Right hindlimb (tissue), 1 donor: ENCODE measurements at places on chromosomes 2 and 18.

DNA sequence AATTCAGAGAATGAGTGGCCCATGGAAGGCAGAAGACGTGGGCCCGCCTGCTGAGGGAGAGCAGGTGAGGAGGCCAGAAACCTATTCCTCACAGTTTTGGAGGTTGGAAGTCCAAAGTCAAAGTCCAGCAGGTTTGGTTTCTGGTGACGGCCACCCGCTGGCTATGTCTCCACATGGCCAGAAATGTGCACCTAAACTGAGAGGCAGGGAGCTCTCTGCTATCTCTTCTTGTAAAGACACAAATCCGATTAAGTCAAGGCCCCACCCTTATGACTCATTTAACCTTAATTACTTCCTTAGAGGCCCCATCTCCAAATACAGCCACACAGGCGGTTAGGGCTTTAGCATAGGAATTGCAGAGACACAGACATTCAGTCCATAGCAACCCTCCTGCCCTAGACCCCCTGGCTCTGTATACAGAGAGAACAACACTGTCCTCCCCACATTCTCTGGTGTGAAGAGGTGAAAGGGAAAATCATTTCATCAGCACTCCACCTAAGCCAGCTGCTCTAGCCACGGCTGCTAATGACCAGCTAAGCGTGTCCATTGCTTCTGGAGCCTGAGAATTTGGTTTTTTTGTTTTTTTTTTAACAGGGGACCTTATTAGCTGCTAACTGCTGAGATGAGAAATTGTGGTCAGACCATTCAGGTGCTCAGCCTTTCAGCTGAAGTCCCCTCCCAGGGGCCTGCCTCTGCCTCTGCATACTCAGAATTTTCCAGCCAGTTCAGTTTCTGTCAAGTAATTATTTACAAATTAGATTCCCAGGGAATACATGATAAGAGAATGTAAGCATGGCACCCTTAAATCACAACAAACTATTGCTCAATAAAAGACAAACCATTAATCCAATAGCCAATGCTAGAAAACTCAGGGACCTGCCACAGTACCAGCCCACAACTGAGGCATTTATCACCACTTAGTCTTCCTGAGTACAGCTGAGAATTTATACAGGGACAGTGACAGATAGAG, 368.7 kb upstream of the ID2 start:
- no peak for DNase-seq

GRCh38 chr2:11030909-11031308, 119.2 kb downstream of the KCNF1 start:
- no peak for DNase-seq

DNA sequence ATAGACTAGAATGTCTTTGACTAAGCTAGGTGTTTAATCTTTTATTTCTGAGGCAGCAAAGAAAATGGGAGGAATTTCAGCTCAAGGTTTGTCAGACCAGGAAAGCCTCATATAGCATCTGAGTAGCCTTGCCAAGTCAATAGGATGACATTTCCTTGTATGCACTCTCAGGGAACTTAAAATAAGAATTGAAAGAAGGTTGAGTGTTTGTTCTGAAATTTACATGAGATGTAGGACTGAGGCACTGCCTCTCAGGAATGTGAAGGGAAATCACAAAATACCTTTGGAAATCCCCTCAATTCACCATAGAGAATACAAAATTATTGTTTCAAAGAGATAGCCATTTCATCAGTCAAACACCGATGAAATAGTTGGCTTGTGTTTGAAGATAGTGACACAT, 392.0 kb upstream of the NRP2 start:
- no peak for DNase-seq

GRCh38 chr2:28956415-28956826, 24.7 kb upstream of the TOGARAM2 start:
- no peak for DNase-seq

GRCh38 chr2:30031184-30031583, 109.8 kb upstream of the ALK start:
- no peak for DNase-seq

- no peak for DNase-seq
Observed at GRCh38 chr18:49804096-49804495, 9.2 kb downstream of the ACAA2 start.

DNA sequence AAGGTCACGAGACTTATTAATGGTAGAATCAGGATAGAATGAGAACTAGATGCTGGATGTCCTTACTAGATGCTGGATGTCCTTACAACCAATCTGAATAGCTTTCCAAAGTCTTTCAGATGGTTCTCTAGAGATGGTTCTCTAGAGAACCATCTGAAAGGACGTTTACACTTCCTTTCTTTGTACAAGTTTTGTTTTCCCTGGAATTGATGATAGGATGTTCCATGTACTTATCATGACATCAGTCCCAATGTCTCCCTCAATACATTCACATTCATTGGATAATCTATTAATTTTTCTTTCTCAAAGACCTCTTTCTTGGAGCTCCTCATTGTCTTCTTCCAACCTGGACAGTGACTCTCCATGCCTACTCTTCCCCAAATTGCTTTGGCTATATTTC, 28.2 kb upstream of the RUFY4 start:
- no peak for DNase-seq

GRCh38 chr2:85234868-85235267, 92.9 kb downstream of the TGOLN2 start:
- DNase-seq: no peak

- DNase-seq: no peak
Observed at GRCh38 chr2:128548461-128548891, 229.8 kb upstream of the HS6ST1 start.

GRCh38 chr2:214800180-214800579, 9.3 kb downstream of the BARD1 start:
- no peak for DNase-seq

GRCh38 chr2:54936766-54937165, 113.5 kb downstream of the RTN4 start:
- no peak for DNase-seq

DNA sequence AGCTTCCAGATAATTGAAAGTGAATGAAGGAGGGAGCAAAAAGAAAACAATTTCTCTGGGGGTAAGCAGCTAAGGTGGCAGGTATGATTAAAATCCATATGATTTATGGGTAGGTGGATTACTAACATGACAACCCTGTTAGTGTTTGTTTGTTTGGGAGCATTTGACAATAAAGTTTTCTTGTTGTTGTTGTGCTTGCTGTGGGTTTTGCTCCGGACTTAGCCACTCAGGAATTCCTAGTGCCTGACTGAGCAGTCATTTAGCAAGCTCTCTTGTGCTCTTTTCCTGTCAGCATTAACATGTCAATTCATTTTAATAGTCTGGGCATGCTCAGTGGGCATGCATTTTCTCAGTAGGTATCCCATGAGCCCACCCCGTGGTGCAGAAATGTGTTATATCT, 674.8 kb upstream of the ZEB2 start:
- DNase-seq: no peak

GRCh38 chr2:46188041-46188716, 109.0 kb upstream of the EPAS1 start:
- no peak for DNase-seq

GRCh38 chr2:55995211-55995610, 71.6 kb upstream of the EFEMP1 start:
- DNase-seq: no peak

DNA sequence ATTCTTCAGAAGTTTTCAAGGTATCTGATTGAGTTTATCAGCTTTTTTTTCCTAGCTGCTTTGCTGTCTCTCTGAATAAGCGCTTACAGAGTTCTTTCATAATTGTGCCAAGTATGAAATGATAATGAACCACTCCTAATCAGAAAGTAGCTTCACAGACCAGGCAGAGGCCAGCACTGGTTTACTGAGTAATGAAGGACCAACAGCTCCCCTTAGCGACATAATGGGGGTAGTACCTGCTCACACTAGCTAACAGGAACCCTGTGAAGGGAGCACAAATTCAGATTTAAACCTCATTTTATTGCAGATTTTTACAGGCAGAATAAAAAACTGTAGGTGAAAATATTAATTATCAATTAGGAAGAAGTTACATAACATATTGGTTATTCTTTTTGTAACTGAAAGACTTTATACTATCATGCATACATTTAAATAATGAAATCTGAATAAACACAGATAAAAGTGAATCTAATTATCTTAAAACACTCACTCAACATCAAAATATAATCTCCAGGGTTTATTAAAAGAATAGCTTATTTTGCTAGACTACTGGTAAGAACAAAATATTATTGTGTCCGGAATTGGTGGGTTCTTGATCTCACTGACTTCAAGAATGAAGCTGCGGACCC, 53.7 kb upstream of the LRRC30 start:
- peak; percentile 56 for DNase-seq

DNA sequence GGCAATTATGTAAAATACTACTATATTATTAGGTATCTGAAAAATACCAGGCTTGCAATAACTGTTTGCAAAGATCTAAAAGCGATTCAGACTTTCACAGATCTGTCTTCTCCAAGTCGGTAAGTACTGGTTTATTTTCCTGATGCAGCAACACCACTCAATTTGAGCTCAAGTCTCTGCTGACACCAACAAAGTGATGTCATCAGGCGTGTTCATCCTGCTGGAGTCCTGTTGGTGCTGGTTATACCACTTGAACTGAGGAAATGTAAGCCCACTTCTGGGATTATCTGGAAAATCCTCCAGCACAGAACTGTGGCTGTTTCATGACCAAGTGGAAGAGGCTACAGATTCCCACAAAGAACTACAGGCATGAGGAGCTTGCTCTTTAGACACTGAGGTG, 267.6 kb downstream of the BCL2 start:
- no peak for DNase-seq

- DNase-seq: no peak
Observed at GRCh38 chr2:130966775-130967490, 126.3 kb downstream of the FAM168B start.

DNA sequence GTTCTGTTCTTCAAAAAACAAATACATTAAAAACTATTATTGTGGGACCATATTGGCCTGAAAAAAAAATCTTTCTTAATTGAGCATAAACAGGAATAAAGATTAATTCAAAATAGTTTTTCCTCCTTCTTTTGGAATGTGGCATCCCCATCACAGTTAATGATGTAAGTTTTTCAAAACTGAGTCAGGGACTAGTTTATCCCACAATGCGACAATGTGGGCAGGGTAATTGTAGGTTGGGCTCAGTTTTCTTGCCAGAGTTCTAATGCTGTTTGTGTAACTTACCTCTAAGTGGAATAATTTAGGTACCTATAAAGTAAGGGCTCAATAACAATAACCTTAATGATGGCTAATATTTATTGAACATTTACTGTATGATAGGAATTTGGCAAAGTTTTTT, 82.0 kb downstream of the PMS1 start:
- DNase-seq: no peak

- DNase-seq: peak; percentile 41
Observed at GRCh38 chr2:161423421-161424393, 7.6 kb downstream of the TBR1 start.

DNA sequence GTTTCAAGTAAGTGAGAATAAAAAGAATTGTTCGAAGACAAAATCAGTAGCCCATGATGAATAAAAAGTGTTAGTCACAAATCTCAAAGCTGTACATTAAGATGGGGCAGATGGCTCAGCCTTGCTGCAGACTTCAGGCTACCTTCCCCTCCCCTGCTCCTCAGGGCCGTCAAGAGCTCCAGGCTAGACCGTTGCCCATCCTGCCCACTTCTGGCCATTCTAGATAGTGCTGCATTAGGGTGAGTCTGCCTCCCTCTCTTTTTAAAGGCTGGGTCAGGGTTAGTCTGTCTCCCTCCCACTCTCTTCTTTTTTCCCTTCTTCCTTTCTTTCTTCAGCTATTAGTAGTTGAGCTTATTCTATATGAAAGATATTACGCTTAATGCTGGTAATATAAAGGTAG, 86.0 kb downstream of the MAPRE2 start:
- DNase-seq: no peak

- no peak for DNase-seq
Observed at GRCh38 chr2:20035955-20036666, 15.3 kb downstream of the LAPTM4A start.

- DNase-seq: no peak
Observed at GRCh38 chr18:69217196-69218000, 183.3 kb upstream of the DOK6 start.

- no peak for DNase-seq
Observed at GRCh38 chr2:207796585-207797350, 27.1 kb upstream of the FZD5 start.

- DNase-seq: no peak
Observed at GRCh38 chr2:52210611-52211010, 1178.7 kb upstream of the NRXN1 start.

DNA sequence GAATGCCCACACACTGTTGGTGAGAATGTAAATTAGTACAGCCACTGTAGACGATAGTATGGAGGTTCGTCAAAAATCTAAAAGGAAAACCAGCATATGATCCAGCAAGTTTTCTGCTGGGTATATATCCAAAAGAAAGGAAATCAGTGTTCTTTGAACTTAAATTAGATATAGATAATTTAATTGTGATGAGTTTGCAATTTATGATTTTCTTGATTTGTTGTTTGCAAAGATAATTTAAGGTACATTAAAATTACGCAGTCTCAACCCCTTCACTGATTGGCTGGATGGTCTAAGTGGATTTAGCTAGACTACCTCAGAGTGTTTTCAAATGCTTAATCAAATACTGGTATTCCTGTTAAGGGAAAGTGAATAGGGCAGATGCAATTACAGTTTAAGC, 302.2 kb downstream of the GALNT13 start:
- DNase-seq: no peak

GRCh38 chr18:22695674-22696073, 237.5 kb upstream of the RBBP8 start:
- no peak for DNase-seq

DNA sequence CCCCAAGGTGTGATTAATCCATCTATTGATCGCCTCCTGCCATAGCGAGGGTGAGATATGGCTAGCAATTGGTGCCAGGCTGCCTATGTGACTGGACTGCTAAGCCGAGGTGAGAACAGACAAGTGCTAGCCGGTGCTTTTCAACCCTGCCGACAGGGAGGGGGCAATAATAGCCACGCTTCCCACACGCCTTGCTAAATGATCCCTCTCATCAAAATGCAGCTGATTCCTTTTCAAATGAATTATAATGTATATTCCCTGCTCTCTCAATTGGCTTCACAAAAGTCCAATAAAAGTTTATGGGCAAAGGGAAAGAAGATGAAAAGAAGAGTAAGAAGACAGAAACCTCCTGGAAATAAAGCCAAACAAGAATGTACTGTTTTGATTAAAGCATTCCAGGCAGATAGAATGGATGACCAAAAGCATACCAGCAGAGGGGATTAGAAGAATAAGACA, 235.6 kb downstream of the ICOS start:
- DNase-seq: no peak

DNA sequence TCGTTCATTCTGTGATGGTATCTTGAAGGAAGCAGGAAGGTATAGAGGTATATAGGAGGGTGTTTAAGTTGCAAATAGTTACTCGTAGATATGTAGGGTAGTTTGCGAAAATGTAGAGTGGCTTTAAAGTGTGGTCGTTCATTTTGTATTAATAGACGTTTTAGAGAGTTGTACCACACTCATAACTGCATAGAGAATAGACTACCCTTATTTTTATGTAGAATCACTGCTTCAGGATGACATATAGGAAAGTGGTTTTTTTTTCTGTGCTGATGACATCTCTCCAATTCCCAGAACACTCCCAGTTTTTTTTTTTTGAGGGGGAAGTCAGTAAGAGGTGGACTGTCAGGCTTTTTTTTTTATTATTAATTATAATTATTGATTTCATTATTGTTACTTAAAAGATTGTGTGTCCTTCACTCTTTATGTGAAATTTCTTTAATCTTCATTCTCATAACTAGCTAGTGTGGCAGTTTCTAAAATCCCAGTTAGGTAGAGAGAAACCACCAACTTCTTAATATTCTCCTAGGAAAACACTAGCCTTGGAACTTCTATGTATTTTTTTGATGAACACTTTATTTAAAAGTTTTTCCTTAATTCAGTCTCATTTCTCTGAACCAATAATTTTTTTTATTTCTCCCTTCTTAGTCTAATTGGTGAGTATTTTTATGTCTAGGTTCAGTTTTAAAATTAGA, 1.5 kb downstream of the ACTR3 start:
- no peak for DNase-seq

- DNase-seq: no peak
Observed at GRCh38 chr2:174573621-174574081, 24.0 kb downstream of the WIPF1 start.
